NCI-H446 (cell line): ENCODE measurements at places on chromosomes 6 and 20.
A peak's percentile ranks its signal among the peaks of the same experiment; 100 is the strongest.

DNA sequence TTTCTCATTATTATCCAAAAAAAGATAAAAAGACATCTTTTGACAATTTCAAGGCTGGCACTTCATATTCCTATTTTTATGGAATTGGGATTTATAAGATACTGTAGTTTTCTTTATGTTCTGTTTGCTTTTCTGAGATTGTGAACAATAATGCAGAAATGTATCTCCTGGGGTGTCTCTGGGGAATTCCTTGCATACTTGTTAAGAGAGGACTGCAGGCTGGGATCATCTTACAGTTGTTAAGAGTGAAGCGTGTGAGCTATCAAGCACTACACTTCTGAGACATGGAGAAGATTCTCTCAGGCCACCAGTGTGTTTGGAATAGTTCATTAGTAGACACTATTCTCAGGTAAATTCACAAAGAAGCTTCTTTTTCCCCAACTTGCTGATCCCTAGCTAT, 963.3 kb upstream of the GJE1 start:
- DNase-seq, result no peak

DNA sequence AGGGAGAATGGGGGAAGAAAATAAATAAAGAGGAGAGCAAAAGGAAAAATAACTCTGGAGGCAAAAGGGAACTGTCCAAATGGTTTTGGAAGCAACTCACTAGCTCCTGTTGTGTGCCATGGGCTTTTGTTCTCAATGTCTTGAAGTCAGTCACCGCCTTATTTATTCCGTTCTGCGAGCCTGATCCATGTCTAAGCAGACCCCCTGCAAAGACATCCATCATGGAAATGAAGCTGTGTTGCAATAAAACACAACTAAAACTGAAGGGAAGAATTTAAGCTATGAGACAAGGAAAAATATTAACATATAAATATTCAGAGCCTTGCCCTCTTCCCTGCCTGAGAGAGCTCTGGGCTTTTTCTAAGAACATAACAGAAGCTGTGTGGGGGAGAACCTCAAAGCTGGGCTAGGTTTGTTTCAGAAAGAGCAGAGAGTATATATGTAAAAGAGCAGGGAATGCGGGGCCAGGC, 373.2 kb upstream of the CNR1 start:
- DNase-seq, result no peak

DNA sequence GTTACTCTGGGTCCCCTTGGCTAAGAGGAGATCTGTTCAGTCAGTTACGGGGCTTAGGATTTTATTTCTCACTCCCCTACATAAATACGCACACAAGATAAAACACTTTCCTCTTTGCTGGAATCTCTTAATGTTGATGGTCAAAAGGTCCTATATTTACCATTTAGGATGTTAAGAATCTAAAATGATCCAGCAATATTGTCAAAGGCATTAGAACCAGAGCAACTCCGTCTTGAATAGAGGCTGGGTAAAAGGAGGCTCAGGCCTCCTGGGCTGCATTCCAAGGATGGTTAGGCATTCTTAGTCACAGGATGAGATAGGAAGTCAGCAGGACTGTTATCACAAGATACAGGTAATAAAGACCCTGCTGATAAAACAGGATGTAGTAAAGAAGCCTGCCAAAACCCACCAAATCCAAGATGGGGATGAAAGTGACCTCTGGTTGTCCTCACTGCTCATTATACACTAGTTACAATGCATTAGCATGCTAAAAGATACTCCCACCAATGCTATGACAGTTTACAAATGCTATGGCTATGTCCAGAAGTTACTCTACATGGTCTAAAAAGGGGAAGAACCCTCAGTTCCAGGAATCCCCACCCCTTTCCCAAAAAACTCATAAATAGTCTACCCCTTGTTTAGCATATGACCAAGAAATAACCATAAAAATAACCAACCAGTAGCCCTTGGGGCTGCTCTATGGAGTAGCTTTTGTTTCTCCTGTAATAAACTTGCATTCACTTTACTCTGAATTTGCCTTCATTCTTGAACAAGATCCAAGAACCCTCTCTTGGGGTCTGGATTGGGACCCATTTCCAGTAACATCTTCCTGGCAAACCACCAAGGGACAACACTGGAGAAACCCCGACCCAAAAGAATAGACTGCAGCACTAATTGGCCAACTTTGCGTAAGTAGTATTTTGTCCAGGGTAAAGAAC, 107.5 kb downstream of the DTNBP1 start:
- no peak for DNase-seq

DNA sequence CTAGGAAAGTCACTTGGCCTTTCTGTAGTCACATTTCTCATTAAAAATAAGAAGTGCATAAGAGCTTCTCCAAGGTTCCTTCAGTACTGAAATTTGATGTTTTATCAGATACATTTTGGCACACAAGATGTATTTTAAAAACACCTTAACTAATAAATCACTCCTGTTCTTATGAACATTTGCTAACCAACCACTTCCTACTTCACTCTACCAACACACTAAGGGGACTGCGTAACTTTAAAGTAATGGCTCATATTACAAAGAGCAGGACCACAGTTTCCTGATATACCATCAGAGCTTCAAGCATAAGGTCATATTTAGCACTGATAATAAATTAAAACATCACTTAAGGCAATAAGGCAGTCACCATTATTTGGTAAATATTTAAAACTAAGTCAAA, 104.4 kb downstream of the RALGAPA2 start:
- no peak for DNase-seq

GRCh38 chr6:54758340-54758739, 88.2 kb upstream of the FAM83B start:
- DNase-seq, result no peak

GRCh38 chr6:36886950-36887618, 1.3 kb downstream of the C6orf89 start:
- DNase-seq, result no peak

GRCh38 chr6:16238963-16239797, 793 bp downstream of the GMPR start:
- DNase-seq, result peak; percentile 68

GRCh38 chr6:125192610-125192930, 39.0 kb downstream of the TPD52L1 start:
- no peak for DNase-seq

GRCh38 chr20:60220706-60221105, 262.5 kb downstream of the CDH26 start:
- DNase-seq, result no peak

DNA sequence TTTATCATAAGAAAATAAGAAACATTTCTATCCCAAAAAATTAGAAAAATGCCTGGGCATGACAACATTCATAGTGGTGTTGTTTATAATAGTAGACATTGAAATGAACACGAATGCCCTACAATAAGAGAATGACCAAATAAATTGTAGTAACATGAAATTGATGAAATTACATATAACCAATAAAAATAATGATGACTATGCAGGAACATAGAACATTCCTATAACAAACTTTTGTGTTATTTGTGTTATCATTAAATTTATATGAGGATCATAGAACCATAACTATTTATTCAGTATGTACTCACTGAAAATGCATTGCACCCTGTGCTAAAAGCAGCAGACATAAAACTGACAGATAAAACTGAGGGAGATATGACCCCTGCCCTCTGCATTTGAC, 399.7 kb downstream of the CBLN4 start:
- no peak for DNase-seq

DNA sequence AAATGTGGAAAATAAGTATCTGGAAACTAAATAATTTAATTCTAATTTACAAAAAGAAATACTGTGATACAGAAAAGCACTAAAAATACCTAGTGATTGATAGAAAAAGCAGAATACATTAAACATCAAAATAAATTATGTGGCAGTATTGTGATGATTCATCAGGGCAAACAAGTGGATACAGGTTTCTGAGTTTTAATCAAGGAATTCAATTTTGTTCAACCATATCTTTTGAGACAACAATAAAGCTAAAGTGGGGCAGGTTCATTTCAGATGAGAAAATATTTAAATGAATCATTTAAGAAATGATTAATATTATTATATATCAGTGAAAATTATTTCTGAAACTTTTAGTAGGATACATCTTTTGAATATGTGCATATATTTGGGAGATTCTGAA, 49.8 kb downstream of the GRIK2 start:
- DNase-seq, result no peak

DNA sequence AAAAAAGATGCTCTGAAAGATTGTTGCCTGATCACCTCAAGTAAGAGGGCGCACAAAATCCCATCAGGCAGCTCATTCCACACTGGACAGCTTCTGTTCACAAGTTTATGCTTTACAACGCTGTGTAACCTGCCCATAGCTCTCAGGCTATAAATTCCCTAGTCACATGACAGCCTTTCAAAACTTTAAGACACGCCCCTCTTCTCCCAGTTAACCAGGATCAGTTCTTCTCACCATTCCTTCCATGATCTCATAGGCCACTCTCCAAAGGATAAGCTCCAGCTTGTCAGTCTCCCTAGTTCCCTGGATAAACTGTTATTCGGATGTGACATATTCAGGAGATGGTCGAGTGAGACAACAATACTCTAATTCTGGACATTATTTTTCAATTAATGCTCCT, 15.0 kb downstream of the ADNP start:
- no peak for DNase-seq

DNA sequence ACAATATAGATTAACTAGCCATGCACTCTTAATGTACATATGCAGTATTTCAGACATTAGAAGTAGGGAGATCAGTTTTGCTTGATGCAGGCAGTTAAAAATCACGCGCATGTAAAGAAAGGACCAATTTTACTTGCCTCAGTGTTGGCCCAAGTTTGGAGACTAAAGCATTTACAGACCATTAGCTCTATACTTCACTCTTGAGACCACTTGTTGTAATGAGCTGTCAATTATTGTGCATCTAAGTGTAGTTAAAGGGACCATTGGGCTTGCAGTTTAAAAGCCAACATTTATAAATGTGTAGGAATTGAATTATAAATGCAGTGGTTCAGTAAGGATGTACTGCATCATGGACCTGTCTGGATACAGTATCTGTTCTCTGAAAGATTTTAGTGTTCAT, 53.7 kb downstream of the PLCB4 start:
- no peak for DNase-seq

GRCh38 chr6:39188098-39188450, 41.2 kb downstream of the KCNK5 start:
- no peak for DNase-seq

DNA sequence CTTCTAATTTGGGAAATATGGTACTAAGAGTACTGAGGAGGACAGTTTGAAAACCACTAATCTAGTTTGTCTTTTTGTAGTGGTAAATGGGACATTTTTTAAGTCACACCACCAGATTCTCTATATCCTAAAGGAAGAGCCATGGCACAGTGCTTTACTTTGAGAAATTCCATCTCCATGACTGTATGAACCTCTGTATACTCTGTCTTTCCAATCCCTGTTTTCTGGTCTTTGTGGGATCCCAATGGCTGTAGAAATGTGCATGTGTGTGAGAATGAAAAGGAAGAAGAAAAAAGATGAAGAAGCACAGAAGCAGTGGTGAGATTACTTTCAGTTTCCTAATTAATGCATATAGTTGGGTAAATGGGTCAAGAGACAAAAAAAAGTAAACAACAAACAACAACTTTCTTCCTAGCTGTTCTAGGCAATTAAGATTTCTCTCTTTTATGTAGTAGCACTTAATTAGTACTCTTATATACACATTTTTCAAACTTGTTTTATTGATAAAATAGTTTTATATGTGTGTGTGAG, 141.2 kb upstream of the HCRTR2 start:
- no peak for DNase-seq

GRCh38 chr20:61967300-61967699, 98.4 kb downstream of the TAF4 start:
- DNase-seq, result no peak

DNA sequence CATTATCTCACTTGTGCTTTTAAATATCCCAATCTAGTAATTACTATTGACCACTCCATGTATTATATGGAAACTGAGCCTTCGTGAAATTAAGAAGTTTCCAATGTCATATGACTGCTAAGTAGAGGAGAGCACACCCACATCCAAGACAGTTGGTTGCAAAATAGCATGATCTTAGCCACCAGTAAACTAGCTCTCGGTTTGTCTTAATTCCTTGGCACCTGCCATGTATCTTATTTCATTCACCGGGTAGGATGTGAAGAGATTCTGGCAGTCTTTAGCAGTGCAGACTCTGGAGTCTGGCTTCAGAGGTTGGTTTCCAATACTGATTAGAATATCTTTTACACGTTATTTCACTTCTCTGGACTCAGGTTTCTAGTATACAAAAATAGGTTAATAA, 270.3 kb downstream of the LAMA2 start:
- no peak for DNase-seq
